ENCODE measurements at places on chromosomes 16 and 17.

GRCh38 chr17:82979718-82980117, 99.7 kb upstream of the METRNL start:
- no peak for DNase-seq

- no peak for DNase-seq
Measured at GRCh38 chr16:28540346-28540745, 1.6 kb upstream of the NUPR1 start.

- DNase-seq = no peak
Measured at GRCh38 chr17:19978209-19978802, 678 bp upstream of the AKAP10 start.

DNA sequence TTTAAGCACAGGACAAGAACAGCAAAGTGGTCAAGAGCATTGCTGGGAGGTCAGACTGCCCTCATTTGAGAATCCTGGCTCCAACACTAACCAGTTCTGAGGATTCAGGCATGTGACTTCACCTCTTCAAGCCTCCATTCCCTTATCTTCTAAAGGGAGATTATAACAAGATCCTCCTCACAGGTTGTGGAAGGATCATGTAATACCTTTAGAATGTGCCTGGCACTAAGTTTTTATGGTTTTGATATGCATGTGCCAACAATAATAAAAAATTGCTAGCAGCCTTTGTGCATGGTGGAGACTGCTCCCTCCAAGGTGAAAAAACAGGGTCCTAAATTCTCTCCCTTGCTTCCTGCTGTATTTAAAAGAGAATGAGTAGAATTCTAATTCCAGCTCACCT, 36.0 kb upstream of the ADAMTS18 start:
- no peak for DNase-seq

Measured in activated CD4-positive, alpha-beta T cell treated with anti-CD3 and anti-CD28 coated beads for 1 hour (primary cell).